ENCODE measurements at places on chromosomes 5 and 9.

DNA sequence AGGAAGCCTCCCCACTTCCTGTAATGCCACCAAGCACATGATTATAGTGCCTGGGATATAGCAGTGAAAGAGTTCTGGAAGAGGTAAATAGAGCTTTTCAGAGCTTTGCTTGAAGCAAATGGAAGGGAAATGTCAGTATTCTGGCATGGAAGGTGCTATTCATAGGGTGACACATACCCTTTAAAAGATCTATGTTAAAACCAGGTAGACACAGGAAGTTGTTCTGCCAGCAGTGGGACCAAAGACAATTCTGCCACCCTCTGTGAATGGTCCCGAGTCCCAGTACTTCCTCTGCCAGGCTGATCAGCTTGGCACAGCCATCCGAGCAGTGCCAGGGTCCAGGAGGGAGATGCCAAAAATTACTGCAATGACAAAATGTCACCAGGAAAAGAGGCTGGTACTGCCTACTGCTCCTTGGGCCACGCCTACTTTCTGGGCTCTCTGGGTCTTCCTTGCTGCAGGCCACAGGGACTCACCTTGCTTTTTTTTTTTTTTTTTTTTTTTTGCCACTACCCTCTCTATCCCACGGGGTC lies 26.7 kb downstream of the GARNL3 start:
- no peak for DNase-seq

DNA sequence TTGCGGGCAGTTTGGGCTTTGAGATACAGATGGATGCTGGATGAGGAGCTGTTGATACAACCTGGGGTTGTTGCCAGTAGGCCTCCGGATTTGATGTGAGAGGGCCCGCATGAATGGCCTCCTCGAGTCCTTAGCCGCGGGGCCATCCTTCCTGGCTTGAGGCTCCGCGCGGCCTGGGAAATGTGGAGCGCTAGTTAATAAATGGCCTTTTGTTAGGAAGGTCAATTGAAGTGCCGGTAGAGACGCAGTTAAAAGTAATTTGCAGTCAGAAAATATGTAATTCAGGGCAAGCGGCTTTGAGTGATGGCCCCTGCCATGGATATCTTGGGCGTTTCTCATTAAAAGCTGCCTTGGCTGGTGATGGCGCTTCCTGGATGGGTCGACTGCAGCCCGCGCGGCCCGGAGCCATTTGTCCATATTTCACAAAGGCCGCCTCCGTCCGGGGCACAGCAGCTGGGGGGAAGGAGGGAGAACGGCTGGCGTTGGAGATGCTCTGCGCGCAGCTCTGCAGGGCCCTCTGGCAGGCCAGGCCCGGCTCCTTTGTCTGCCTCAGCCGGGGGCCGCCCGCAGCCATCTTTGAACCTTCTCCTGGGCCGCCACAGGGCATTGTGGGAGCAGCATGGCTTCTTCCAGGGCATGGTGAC lies 11.2 kb downstream of the MVB12B start:
- DNase-seq, result no peak

DNA sequence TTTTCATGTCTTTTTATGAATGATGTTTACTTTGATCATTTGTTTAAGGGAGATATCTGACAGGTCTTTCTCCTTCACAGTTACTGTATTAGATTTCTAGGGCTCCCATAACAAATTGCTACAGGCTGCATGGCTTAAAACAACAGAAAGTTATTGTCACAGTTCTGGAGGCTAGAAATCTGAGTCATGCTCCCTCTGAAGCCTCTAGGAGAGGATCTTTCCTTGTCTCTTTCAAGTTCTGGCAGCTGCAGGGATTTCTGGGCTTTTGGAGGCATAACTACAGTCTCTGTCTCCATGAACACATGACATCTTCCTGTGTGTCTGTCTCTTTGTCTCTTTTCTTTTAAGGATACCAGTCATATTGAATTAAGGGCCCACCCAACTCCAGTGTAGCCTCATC lies 557.3 kb upstream of the SEMA6A start:
- no peak for DNase-seq

GRCh38 chr9:69331444-69331843 lies 6.4 kb downstream of the ENTREP1 start:
- no peak for DNase-seq

DNA sequence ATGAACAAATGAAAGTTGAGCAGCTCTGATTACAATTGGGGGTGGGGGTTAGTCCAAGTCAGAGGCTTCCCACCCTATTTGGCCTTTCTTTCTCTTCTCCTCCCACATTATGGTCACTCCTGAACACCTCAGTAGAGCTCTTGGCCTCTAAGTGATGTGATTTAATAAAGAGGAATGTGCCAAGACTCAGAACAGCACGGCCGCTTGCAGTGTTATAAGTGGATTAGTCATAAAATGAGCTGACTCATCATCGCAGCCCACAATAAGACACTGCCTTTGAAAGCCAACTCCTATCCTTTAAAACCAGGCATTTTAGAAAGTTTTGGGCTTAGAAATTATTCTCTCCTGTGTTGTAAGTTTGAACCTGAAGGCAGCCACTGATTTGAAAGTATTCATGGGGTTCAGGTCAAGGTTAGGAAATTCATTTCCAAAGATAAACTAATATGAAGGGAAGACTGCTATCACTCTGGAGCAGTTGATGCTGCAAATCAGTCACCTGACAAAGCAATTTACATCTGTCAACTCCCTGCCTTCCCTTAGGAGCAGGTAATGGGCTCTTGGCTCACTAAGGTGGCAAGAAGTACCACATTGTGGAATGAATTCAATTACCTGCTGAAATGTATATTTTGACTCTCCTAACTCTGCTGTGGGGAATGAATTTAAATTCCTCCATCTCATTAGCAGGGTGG lies 283.6 kb upstream of the NMUR2 start:
- no peak for DNase-seq

Data from naive thymus-derived CD8-positive, alpha-beta T cell (primary cell).